ENCODE measurements at places on chromosomes 4 and X. TPM values are rescaled to one million over a fixed set of nuclear protein-coding genes. Genes with fewer than 3 reads are reported as not detected.

Gene TMEM255A
- not detected for total RNA-seq

Gene ABLIM2
- total RNA-seq = 0.27 TPM

Gene SHROOM2
- not detected for total RNA-seq

Gene BTC
- total RNA-seq = not detected

Gene GLRA2
- total RNA-seq = not detected

Gene MAMLD1
- total RNA-seq = 2.7 TPM

Gene FAM47A
- total RNA-seq = not detected

Gene CD38
- total RNA-seq = 32.8 TPM

Gene ZNF157
- 2.6 TPM for total RNA-seq

Gene BEX2
- 16.4 TPM for total RNA-seq

Gene RASL11B
- total RNA-seq = 0.14 TPM

Gene GLOD5
- total RNA-seq = not detected

Gene C4orf50
- total RNA-seq = not detected

Gene ETDB
- total RNA-seq = not detected

Gene ZNF827
- 26.9 TPM for total RNA-seq

Gene KCTD8
- not detected for total RNA-seq

Gene ATP2B3
- total RNA-seq = not detected

Gene TEX13D
- 0.09 TPM for total RNA-seq

Gene DKK2
- not detected for total RNA-seq

Gene BST1
- 0.82 TPM for total RNA-seq

Gene CYBB
- 0.06 TPM for total RNA-seq

Gene CSAG2
- not detected for total RNA-seq

Gene ZCCHC12
- not detected for total RNA-seq

Gene LRRC66
- 0.07 TPM for total RNA-seq

Gene TMSB15B
- total RNA-seq = 6.4 TPM

Gene ZNF711
- 0.14 TPM for total RNA-seq

Gene SORBS2
- total RNA-seq = not detected

Gene CT55
- total RNA-seq = not detected

Data from activated naive CD4-positive, alpha-beta T cell treated with anti-CD3 and anti-CD28 coated beads, Interleukin-2, amount 50 U/mL, for 72 hours (primary cell).